ENCODE measurements at places on chromosomes 4 and X. TPM values are rescaled to one million over a fixed set of nuclear protein-coding genes. Genes with fewer than 3 reads are reported as not detected.

- H3K4me1 ChIP-seq = no peaks in the 10 kb centered on the region
- no peak overlapping the region for H3K27ac ChIP-seq
- H3K4me3 ChIP-seq = no peak overlapping the region
Observed at GRCh38 chr4:177369372-177369771, 59.7 kb downstream of the NEIL3 start.

- no peak overlapping the region for H3K4me3 ChIP-seq
- no peak overlapping the region for H3K27ac ChIP-seq
- no peaks in the 10 kb centered on the region for H3K36me3 ChIP-seq
- H3K4me1 ChIP-seq = no peaks in the 10 kb centered on the region
- DNase-seq = no peak
- H3K27me3 ChIP-seq = no peaks in the 10 kb centered on the region
Observed at GRCh38 chrX:130728208-130728607, 174.8 kb downstream of the ENOX2 start.

GRCh38 chr4:183632689-183633088 lies 26.3 kb downstream of the RWDD4 start:
- H3K4me1 ChIP-seq = peaks cover 5% of the 10 kb centered on the region
- peak; percentile 50 for DNase-seq
- peaks cover 8% of the 10 kb centered on the region for H3K27me3 ChIP-seq
- no peak overlapping the region for H3K4me3 ChIP-seq

ENPP6 gene
- total RNA-seq = not detected

TLR10 gene
- total RNA-seq = not detected

EDA2R gene
- not detected for total RNA-seq
